COR-L47 (cell line): ENCODE measurements at places on chromosomes 7 and 10.

- no peak for DNase-seq
Measured at GRCh38 chr10:128032466-128032865, 93.8 kb downstream of the MKI67 start.

DNA sequence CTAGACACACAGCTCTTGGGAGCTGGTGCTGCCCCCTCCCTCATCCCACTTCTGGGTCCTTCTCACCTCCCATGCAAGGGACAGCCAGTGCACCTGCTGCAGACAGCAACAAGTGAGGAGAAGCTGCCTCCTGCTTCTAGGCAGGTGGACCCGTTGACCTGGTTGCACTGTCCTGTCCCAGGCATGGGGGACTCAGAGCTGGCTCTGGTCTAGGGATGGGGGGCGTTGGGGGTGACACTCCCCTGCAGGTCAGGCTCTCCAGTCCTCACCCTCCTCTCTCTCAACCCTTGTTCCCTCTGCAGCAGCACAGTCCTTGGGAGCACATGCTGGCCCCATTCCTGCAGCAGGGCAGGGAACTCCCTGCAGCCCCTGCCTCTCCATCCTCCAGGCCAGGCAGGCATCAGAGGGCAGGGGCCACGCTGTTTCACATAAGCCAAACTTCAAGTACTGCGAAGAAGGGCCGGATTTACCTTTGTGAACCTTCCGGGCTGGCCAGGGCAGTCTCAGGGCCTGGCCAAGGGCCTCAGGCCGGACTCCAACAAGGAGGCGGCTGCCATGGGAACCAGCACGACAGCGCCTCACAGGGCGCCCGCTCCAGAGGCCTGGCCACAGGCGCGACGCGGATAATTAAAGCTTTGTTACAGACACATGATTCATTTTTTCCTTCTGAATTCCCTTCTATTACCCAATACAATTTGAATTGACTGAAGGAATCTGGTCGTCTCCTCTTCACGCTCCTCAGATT, 48.5 kb downstream of the RASGEF1A start:
- no peak for DNase-seq

DNA sequence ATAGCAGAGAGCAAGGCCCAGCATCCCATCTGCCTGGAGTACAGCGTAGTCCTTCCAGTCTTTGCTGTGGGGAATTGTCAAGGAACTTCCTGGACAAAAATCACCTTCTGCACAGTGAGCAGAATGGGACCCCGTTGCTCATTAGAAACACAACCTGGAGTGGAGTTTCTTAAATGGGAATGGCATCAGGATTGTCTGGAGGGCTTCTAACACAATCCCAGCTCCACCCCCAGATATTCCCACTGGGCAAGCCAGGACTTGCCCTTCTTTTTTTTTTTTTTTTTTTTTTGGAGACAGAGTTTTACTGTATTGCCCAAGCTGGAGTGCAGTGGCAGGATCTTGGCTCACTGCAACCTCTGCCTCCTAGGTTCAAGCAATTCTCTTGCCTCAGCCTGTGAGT, 356.4 kb downstream of the GALNT17 start:
- no peak for DNase-seq

- DNase-seq: no peak
Measured at GRCh38 chr7:1559626-1560590, 3.9 kb upstream of the TMEM184A start.

DNA sequence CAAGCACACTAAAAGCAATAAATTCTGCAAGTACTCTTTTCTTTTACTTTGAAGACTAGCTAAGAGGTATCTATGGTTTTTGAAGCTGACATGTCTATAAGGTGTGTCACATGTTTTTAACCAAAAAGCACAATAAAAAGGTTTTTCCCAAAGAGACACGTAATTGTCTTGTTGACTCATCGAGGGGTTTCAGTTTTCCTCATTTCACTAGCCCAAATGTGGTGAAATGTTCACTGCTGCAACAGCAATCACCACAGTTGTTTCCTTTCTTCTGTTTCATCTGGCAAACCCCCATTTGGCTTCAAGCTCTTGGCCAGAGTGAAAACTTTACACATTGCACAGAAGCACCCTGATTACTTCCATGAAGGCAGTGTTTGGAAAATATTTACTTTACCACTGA, 3.8 kb upstream of the HOXA4 start:
- DNase-seq: no peak

DNA sequence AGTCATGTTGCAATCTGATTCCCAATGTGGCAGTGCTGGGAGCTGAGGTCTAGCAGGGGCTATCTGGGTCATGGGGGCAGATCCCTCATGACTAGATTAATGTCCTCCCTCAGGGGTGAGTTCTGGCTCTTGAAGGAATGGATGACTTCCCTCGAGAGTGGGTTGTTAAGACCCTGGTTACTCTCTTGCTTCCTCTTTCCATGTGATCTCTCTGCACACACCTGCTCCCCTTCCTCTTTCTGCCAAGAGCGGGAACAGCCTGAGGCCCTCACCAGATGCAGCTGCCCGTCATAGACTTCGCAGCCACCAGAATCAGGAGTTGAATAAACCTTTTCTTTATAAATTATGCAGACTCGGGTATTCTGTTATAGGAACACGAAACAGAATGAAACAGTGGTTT, 37.8 kb downstream of the SFMBT2 start:
- DNase-seq: no peak

DNA sequence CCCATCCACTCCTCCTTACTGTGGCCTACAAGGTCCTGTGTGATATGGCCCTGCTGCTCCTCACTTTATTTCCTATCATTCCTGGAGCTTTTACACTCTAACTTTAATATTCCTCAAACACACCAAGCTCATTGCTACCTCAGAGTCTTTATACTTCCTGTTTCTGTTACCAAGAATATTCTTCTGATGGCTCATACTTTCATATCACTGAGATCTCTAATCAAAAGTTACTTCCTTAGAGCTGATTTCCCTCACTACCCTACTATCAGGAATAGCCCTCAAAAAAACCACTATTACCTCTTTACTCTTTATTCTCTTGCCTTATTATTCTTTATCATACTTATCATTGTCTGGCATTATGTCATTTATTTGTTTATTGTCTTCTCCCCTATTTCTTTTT, 5.8 kb upstream of the PPP3CB start:
- DNase-seq: no peak

DNA sequence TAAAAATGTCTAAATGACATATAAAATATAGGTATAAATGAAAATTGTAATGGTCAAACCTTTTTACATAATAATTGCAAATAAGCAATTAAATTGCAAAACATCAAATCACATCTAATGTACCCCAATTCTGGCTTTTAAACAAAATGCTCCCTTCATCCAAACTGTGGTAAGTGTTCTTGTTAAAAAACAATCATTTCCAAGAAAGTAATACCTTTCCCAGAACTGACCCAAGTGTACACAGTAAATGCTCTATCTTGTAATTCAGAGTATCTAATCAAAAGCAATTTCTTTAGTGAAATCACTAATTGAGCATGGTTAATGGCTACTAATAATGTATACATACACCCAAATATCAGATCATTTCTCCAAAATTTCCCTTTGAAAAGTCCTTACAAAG, 28.0 kb downstream of the ITGB1 start:
- DNase-seq: no peak

GRCh38 chr7:89826557-89826956, 327.7 kb upstream of the STEAP1 start:
- DNase-seq: no peak

GRCh38 chr7:150811-151221, 41.6 kb upstream of the FAM20C start:
- DNase-seq: no peak

GRCh38 chr7:132455378-132455777, 120.9 kb downstream of the PLXNA4 start:
- no peak for DNase-seq

- no peak for DNase-seq
Measured at GRCh38 chr7:8305625-8306388, 43.8 kb upstream of the ICA1 start.

- DNase-seq: no peak
Measured at GRCh38 chr10:5659702-5660528, 6.5 kb downstream of the ASB13 start.

DNA sequence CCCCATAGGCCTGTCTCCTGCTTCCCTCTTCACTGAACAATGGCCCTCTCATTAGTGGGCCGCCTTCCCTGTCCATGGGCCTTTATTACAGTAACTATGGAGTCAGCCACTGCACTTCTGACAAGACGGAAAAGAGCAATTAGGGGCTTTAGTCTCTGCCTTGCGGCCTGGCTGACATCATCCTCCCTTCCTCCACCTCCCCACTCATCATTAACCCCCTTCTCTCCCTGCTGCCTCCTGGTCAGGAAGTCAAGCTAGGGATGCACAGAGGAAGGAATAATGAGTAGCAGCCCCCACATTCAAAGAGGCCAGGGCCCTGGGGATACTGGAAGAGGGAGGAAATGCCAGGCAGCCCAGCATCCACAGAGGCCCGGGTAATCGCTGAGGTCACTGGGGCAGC, 101.6 kb upstream of the PLXNA4 start:
- no peak for DNase-seq

DNA sequence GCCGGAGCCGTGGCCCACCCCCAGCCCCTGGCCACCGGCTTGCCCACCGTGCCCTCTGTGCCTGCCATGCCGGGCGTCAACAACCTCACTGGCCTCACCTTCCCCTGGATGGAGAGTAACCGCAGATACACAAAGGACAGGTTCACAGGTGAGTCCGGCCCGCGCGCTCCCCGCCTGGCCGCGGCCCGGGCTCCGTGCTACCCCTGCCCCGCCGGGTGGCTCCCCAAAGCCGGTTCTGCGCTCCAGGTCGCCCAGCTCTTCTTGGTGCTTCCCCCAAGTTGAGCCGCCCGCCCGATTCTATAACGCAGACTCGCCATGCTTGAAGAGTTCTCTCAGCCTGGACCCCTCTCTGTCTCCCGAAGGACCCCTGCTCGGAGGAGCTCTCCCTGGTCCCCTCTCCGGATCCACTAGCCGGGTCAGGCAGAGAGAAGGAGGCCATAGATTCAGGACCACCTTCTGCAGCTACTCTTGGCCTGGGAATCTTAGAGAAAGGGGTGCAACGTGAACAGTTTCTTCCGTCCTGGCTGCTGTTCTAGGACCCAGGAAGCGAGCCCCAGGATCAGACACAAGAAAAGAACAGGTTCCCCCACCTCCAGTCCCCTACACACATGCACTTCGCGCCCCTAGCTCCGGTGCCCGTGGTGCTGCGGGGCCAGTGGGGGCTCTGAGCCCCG, 999 bp downstream of the TLX1 start:
- no peak for DNase-seq

DNA sequence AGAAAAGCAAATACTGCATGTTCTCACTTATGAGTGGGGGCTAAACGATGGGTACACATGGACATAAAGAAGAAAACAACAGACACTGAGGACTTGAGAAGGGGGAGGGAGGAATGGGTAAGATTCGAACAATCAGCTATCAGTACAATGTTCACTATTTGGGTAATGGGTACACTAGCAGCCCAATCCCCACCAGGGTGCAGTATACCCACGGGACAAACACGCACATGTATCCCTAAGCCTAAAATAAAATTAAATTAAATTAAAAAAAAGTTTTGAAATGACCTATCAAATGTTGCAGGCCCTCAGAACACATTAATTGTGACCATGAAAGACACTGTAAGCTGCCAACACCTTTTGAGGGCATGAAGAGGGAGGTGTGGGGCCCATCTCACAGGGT, 316.0 kb downstream of the WDR37 start:
- DNase-seq: no peak

DNA sequence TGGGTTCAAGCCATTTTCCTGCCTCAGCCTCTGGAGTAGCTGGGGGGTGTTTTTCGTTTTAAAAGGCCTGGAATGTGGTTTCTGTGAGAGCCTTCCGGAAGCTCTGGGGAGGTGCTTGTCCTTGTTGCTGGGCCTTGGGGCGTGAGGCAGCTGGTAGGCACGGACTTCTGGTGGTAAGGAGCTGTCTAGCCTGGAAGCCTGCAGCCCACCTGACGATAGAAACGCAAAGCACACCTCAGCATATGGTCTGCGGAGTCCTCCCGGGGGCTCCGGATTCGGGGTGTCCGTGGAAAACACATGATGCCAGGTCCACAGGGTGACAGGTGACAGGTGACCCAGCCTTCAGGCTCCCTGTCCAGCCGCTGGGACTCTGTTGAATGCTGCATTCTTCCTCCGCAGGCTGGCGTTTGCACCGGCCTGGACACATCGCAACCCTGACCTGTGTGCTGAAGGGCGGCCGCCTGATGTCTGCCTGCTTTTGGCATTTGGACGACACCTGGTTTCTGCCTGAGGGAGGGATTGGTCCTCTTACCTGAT, 37.3 kb downstream of the INPP5A start:
- no peak for DNase-seq

DNA sequence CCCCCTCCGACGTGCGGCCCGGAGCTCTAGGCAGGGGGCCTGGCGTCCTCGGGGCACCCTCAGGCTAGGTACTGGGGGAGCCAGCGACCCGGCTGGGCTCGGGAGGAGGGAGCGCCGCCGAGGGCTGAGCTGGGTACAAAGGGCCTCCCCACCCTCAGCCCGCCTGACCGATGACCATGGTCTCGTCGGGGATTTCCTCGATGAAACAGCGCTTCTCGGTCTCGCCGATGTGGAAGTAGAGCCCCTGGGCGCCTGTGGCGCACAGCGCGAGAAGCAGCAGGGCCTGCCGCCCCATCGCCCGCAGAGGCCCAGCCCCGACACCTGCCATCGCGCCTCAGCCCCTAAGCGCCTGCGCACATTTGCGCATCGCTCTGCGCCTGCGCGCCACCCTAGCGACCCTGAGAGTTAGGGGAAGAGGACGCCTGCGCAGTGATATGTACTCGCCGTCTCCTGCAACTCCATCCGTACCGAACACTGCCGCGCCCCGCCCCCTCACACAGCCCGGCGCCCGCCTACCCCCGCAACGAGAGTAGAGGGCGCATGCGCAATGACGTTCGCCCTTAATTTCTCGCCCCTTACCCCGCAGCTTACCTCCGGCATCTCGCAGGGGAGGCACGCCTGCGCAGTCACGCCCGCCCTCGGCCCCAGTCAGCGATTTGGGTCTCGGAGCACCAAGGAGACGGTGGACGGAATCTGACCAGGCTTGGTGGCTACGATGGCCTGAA, at the start of gene TMED4:
Gene TMED4 (minus strand): TSS at position 353 of the 725 bp plus-strand sequence. CDS start 25 bp downstream, at position 328.
- peak; percentile 99 for DNase-seq

DNA sequence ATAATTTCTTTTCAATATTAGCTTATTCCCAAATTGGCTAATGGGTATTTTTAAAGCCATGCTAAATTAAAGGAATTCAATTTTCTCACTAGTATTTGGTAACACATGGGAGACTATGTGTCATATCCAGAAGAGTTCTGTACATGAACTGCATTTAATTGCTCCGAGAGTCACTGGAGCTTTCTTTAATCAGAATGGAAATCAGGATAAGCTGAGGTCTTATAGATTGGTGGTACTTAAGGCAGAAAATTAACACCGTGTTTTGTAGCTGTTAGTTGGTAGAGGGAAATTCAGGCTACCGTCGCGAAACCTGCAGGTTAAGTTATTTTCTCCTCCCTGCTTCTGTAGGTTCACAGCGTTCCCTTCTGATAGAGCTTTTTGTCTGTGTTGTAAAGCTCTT, at the start of gene WEE2:
Gene WEE2 (plus strand): TSS at position 3 of the 400 bp plus-strand sequence. CDS start 406 bp downstream, outside the sequence.
- peak; percentile 35 for DNase-seq
